ENCODE measurements at places on chromosomes 5 and 9.

GRCh38 chr9:136107155-136107952 lies 11.3 kb downstream of the TMEM250 start:
- DNase-seq, result peak; percentile 52

DNA sequence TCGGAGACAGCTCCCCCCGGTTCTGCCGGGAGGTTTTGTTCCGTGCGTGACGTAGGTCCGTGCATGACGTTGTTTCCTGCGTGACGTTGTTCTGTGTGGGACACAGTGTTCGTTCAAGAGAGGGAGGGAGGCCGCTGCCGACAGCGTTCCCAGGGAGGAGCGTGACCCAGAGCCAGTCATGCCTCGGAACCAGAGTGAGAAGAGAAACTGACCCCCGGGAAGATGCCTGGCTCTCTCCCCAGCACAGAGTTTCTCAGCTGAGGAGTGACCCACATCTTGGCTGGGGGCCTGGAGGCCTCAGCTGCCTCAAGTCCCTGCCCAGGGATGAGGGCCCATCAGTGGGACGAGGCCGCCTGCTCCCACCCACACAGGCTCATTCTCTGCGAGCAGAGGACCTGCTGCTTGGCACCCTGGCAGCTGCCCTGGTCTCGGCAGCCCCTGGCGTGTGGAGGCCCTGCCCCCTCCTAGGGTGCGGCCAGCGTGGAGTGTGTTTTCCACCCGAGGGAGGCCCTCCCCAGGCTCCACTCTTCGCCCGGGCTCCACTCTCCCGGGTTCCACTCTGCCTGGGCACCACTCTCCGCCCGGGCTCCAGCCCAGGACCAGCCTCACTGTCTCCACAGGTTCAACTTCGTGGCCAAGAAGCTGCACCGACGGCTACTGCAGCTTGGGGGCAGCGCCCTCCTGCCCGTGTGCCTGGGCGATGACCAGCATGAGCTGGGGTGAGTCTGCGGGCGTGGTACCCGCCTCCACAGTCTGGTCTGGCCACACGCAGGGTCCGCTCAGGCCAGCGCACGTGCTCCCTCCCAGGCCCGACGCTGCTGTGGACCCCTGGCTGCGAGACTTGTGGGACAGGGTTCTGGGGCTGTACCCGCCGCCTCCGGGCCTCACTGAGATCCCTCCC lies 7.9 kb downstream of the NDOR1 start:
- no peak for DNase-seq

DNA sequence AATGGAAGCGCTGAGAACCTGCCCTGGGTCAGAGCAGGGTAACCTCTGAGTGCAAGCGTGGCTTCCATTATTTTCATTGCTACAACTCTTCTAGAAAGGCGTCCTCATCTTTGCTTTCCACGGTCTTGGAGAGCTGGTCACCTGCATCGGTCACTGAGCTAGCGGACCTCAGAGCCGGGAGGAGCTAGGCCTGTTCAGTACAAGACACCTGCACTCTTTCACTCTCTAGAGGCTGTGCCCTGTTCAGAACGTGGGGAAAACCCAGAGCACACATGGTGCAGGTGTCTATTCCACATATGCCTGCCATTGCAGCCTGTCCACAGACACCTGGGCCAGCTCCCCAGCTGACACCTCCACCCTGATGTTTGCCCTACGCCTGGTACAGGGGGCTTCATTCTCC lies 147.8 kb upstream of the IRX2 start:
- no peak for DNase-seq

- no peak for DNase-seq
Observed at GRCh38 chr9:33818847-33819500, 2.0 kb downstream of the UBE2R2 start.

DNA sequence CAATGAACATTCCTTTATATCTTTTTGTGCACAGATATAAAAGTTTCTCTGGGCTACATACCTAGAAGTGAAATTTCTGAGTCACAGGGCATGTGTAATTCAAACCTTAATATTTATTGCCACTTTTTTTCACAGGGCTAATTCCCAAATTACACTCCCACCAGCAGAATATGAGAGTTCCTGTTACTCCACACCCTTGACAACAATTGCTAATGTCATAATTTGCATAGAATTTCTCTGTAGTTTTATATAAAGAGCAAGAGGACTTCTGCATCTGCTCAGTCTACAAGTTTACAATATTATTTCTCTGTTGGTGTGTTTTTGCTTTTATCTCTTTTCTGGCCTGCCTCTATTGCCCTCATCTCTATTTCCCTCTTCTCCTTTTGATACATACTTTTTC lies 518.5 kb downstream of the ZNF608 start:
- DNase-seq, result no peak

All from activated T-cell treated with anti-CD3 and anti-CD28 coated beads, Interleukin-2, amount 50 U/mL, for 48 hours (primary cell).